Stimulated activated naive CD4-positive, alpha-beta T cell treated with Interleukin-2 at 50 U/mL for 16 hours (primary cell): ENCODE measurements at places on chromosomes 4 and X.

- no peak for DNase-seq
These were observed 118.3 kb downstream of the MGST2 start for GRCh38 chr4:139783741-139784484.

GRCh38 chr4:94551643-94552564, 100.2 kb downstream of the PDLIM5 start:
- no peak for DNase-seq

DNA sequence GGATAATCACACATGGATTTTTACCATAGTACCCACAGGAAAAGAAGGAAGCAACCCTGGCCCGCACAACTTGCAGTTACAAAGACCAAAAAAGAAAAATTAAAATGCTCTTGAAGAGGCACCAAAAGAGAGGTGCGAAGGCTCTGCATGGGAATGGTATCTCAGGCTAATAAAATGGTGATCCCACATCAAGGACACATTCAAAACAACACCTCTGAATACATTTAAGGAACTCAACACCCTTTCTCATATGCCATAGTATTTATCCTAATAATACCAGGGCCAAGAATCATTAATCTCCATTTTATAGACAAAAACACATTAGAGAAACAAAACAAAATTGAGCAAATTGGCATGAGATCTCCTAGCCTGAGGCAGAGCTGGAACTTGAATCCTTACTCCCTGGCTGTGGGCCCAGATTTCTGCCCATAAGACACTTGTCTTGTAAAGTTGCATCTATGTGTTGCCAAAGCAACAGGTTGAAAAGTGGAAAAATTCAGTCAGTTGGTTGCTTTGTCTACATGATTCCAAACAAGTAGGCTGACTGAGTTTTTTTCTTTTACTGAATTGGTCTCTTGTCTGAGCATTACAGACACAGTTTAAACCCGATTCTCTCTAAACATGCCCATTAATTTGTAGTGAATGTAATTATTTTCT, 33.5 kb downstream of the GUCY2F start:
- no peak for DNase-seq

DNA sequence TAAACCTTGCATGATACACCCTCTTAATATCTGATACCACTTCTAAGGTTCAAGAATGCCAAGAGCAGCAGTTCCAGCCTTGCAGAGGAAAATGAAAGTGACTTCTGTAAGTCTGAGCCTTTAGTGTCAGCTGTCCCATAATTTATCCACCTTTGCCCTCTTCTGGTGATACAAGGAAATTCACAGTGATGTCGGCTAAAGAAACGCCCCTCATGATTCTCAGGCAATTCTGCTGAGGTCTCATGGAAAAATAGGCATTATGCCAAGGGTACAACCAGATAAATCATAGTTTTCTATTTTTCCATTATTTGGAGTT, 172.2 kb upstream of the CXCL13 start:
- no peak for DNase-seq

GRCh38 chr4:67765401-67765800, 11.2 kb upstream of the GNRHR start:
- DNase-seq: no peak

DNA sequence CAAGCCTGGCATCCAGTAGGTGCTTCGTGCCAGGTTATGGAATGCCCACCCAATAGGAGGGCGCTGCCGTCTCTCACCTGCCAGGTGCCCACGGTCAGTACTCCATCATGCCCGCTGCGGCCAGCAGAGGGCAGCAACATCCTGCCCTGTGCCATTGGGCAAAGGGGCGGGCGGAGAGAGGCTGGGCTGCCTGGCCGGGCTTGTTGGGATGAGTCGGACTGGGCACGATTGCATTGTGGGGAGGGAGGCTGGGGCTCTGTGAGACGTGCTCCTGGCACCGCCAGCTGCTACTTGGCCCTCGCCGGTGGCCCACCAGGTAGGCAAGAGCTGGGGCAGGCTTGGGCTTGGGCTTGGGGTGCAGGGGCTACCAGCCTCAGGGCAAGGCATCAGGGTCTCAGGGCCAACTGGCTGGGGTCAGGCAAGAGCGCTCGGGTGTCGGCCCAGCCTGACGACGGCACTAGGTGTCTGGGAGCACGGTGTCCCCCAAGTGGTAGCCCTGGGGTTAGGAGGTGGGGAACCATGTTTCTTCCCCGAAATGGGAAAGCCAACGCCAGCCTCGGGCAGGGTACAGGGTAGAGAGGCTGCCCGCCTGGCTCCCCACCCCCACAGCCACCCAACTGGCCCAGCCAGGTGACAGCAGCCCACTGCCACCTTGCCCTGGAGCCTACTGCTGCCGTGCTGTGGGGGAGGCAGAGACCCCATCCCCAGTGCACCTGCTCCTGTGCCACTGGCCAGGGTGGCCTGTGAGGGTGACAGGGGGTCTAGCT, at the start of gene PLXNB3:
Gene PLXNB3, plus strand, starts transcription at position 261 of the 767 bp plus-strand sequence. CDS start 1,287 bp downstream, outside the sequence.
- peak; percentile 51 for DNase-seq

DNA sequence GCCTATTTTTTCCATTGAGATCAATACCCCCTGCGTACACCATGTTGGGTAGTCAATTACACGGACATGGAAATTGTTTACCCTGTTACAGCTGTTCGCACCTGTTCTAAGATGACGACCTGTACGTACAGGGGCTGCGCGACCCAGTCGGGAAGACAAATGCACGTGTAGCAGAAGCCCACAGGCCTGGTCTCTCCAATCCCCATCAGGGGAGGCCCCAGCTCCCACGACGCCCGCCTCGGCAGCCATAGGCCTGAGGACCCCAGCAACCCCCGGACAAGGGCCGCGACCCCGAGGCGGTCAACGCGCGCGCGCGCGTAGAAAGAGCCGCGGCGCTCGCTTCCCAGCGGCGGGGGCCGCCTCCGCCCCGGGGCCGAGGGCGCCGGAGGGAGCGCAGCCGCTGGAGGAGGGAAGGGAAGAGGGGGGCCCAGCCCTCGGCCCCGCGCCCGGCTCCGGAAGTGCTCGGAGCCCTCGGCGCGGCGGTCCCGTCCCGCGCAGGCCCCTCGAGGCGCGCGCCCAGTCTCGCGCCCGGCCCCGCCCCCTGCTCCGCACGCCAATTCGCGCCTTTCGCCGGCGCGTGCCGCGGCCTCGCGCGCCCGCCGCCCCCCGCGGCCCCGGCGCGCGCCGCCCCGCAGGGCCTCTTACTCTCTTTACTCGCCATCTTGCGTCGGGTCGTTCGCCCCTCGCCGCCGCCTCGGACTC, 618 bp downstream of the RBBP7 start:
- peak; percentile 45 for DNase-seq

DNA sequence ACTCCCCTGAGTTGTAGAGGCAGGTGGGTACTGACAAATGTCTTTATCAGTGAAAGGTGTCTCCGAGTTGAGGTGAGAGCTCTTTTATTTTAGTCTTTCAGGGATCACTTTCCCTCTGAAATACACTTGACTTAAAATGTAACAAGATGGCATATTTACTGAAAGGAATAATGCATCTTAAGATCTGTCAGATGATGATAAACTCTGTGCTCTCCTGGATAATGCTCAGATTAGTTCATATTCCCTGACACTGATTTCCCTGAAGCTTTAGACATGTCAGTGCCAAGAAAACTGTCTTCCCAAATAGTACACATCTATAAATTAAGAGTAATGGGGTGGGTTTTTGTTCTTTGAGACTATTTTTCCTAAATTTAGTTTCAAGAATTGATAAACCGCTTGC, 75.5 kb downstream of the ALG13 start:
- no peak for DNase-seq

GRCh38 chrX:100435726-100436125, 25.7 kb upstream of the PCDH19 start:
- no peak for DNase-seq

DNA sequence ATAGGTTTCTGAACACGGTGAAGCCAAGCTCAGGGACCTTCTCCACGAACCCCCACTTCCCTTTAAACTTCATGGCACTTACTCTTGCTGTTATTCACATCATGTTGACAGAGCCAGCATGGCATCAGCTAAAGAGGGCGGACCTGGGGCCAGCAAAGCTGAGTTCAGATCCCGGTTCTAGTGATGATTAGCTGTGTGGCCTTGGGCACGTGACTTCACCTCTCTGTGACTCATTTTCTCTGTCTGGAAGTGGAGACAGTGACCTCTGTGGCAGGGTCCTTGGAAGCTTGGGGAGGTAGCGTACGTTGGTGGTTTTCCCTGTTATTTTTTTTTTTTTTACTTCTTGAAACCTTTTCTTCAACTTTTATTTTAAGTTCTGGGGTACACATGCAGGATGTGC, 13.4 kb downstream of the EVC start:
- DNase-seq: no peak

- peak; percentile 25 for DNase-seq
These were observed 22.1 kb downstream of the PIR start for GRCh38 chrX:15471028-15471427.

DNA sequence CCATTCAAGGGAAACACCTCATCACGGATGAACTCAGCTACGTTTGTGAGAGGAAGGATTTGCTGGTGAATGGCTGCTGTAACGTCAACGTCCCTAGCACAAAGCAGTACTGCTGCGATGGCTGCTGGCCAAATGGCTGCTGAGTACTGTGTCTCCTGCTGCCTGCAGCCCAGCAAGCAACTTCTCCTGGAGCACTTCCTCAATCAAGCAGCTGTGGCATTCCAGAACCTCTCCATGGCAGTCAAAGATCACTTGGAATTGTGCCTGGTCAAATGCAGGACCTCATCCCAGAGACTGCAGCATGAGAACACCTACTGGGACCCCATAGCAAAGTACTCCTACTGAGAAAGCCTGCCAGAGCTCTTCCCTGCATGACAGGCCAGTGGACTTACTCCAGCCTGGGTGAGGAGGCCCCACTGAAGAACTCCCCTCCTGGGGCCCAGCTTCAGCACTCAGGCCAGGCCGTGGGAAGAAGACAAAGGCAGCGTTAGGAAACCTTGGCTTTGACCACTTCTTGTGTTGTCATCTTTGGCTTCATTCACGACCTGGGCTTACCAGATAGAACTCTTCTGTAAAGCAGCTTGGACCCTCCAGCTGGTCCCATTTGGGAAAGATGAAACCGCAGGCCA, 244.3 kb downstream of the RBMX2 start:
- DNase-seq: no peak

DNA sequence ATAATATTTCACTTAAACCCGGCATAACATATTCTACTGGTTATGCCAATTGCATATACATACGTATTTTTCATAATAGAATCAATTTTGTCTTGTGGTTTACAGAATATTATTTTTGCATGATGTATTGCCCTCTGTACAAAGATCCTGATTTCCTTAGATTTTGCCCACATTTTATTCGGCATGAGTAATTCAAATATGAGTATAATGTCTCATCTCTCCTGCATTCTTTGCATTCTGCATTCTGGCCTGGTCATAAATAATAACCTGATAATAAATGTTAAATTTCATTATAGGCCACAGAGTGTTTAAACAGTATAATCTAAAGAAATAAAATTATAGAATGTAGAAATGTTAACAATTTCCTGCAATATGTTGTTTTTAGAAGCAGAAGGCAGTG, 205.3 kb downstream of the TLL1 start:
- no peak for DNase-seq

GRCh38 chr4:168509786-168510185, 12.9 kb downstream of the PALLD start:
- peak; percentile 3 for DNase-seq

DNA sequence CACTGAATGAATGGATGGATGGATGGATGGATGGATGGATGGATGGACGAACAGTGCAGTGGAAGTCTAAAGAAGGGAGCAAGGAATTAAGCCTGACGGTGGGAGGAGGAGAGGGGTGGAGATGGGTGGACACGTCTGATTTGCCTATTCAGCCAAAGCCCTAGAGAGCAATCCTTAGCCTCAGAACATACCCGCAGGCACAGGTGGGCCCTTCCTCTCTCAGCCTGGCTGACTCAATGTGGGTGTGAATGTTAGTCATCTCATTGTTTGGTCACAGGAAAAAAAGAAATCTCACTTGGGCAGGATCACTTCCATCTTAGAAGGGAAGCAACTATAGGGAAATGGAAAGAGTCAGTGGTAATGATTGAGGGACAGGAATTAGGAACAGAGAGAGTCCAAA, 165.9 kb downstream of the PJA1 start:
- DNase-seq: no peak

DNA sequence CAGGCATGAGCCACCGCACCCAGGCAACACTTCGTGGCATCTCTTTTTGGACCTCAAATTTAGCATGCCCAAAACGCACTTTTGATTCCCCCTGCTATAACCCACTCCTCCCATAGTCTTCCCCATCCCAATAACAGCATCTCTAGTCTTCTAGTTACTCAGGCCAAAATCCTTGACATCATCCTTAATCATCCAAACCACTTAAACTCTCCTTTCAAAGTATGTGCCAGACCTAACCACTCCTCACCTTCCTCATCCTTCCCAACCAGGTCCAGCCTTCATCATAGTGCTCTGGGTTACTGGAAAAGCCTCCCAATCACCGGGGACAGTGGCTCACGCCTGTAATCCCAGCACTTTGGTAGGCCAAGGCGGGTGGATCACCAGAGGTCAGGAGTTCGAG, 41.9 kb downstream of the AFAP1 start:
- no peak for DNase-seq

DNA sequence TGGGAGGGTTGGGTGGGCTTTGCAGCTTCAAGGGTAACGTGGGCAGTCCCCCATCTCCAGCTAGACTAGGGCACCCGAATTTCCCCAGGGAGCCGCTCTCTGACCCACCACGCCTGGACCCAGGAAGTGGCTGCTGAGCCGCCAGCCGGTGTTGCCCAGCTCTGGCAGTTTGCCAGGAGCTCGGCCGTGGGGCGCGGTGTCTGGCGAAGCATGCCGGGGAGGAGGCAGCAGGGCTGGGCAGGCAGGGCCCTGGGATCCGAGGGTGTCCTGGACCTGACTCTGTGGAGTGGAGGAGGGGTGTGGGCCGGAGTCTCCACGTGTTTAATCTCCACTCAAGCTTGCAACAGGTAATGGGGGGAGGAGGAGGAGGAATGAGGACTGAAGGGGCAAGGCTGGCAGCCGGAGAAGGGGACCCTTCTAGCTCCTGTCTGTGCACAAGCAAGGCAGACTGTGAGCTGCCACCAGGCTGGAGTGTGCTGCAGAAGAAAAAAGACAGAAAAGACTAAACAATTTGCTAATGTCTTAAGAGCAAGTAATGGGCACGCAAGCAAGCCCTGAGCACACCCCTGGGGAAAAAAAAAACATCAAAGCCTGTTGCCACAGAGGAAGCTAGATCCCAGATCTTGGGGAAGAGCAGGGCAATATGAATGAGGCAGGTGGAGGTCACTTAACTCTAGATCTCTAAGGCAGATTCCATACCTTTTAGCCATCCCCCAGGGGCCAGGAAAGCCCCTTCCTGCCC, 2.4 kb downstream of the LONRF3 start:
- peak; percentile 14 for DNase-seq

DNA sequence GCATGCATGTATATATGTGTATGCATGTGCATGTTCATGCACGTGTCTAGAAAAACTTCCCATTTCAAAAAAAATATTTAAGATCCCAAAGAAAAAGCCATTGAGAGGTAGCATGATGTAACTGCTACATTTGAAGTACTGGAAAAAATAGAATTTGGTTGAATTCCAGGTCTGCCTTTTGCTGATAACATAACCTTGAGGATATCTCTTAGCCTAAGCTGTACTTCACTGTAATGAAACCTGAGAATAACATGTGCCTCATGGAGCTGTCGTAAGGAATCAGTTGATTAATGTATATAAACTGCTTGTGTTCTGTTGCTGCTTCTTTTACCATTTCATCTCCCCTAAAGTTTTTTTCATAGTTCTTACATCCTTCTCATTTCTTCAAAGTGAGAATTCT, 351.8 kb downstream of the GRIA2 start:
- no peak for DNase-seq
